Coronary artery (tissue), 2 donors: ENCODE measurements at places on chromosomes 3 and 15.

DNA sequence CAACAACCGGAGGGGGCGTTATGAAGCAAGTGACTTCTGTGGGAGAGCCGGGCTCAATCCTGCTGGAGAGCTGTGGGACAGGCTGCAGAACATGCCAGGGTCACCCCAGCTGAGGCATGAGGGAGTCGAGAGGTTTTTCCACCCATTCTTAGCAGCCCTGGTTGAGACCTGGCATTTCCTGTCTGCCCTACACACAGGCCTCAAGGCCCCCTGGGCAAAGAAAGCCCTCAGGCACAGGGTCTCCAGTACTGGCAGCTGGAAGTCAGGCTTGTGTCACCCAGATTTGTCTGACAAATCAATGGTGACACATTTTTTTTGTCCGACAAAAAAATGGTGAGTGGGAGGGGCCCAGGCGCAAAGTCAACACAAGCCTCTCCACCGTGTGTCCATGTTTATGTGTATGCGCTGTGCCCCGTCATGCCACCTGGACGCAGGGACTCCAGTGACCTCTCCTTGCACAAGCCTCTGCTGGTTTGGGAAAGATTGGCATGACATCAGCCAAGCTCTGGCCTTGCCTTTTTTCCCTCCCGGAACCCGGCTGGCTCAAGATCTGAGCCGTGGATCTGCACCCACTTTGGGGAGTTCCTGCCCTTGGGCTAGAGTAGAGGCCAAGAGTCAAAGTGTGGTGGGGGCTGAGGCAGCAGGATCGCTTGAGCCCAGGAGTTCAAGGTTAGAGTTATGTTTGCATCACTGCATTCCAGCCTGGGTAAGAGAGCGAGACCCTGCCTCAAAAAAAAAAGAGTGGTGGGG is 20.8 kb upstream of the ALAS1 start:
- DNase-seq: no peak

DNA sequence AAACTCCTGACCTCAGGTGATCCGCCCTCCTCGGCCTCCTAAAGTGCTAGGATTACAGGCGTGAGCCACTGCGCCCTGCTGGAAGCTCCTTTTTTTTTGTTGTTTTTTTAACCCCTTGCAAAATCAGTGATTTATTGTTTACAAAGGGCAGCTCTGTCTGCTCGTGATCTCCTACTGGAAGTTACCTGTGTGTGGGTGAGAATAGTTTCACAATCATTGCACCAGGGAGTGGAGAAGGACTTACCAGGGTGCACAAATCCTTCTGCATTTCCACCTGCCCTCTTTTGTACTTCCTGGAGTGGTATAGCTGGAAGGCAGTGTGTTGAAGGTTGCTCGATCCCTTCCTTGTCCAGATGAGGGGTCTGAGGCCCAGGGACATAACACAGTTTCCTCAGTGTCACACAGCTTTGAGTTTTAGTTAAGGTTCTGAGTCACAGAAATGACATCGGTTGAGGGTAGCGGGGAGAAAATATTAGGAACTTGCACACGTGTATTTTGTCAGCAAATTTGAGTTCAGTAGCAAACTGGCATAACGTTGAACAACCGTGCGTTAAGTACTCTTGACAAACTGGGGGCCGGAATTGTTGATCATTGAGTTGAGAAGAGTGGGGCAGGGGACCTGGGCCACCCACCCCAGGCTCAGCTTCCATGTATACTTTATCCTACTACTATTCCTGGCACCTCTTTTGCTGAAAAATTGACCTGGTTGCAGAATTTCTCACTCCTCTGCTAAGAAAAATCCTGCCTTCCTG is 11.3 kb upstream of the TRAK1 start:
- DNase-seq: no peak

- no peak for DNase-seq
Measured at GRCh38 chr3:53998980-53999379, 107.3 kb upstream of the SELENOK start.

DNA sequence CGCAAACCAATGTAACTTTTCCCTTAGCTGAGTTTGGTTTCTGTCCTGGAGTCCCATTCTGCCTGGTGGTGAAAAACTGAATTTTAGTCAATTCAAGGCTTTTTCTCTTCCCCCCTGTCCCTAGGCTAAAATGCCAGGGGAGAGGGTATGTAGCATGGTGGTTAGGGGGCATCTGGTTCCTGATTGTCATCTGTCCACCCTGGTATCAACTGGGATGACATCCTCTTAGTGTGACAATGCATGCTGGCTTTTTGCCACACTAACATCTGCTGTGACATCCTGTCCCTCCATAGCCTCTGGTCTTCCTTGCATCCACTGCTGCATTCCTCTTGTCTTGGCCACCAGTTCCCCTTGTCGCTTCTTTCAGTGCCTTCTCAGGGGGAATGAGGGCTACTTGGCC is 73.7 kb downstream of the ABHD5 start:
- no peak for DNase-seq

- DNase-seq: no peak
Measured at GRCh38 chr15:98596885-98597392, 51.4 kb upstream of the IGF1R start.

- no peak for DNase-seq
Measured at GRCh38 chr3:38084334-38085310, 45.6 kb downstream of the DLEC1 start.

GRCh38 chr3:36060950-36061349 is 319.4 kb upstream of the STAC start:
- DNase-seq: no peak

- DNase-seq: no peak
Measured at GRCh38 chr3:38985581-38985980, 66.2 kb downstream of the SCN11A start.
